Activated T-cell treated with anti-CD3 and anti-CD28 coated beads, Interleukin-2, amount 50 U/mL, for 72 hours (primary cell): ENCODE measurements at places on chromosomes 6 and 20. TPM values are rescaled to one million over a fixed set of nuclear protein-coding genes. Genes with fewer than 3 reads are reported as not detected.

Gene SLA2
- 44.9 TPM for total RNA-seq

Gene HDGFL1
- total RNA-seq, result not detected

Gene NRSN1
- total RNA-seq, result not detected

Gene SRC
- total RNA-seq, result 6.2 TPM

GRCh38 chr20:54335299-54335698, 127.4 kb downstream of the PFDN4 start:
- H3K4me3 ChIP-seq, result no peak overlapping the region
- no peak overlapping the region for H3K27ac ChIP-seq
- H3K27me3 ChIP-seq, result peaks cover 12% of the 10 kb centered on the region
- no peaks in the 10 kb centered on the region for H3K36me3 ChIP-seq

DNA sequence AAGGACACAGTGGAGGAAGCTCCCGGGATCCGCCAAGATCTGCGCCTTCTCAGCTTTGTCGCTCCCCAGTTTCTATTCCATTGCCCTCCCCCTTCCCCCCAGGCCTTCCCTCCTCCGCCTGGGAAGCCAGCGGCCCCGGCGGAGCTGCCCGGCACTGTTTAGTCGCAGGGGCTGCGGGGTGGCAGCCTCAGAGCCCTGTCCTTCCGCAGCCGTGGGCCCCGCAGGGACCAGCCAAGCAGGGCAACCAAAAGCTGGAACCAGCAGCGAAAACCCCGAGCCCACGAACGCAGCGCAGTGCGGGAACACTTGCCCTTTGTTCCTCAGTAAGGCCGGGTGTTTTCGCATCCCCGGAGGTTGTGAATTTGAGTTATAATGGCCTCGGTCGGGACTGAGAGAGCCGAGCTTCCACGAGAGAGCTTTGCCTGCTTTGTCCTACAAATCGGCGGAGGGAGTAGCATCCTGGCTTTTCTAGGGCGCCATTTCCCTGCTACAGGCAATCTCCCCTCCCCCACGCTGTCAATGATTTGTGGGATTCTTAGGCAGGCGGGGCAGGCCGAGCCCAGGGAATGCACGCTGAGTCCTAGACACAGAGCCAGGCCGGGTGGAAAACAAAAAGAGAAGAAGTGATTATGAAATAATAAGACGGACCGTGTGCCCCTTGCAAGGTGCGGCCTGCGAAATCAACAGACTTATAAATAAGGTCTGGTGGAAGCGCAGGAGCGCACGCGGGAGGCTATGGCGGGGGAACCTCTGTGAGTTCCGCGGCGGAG, 4.0 kb upstream of the TUBB2B start:
- H3K27me3 ChIP-seq, result peaks cover 93% of the 10 kb centered on the region
- no peak overlapping the region for H3K27ac ChIP-seq
- peak overlapping the region; percentile 60 for H3K4me3 ChIP-seq
- H3K36me3 ChIP-seq, result no peaks in the 10 kb centered on the region
- H3K4me1 ChIP-seq, result peaks cover 55% of the 10 kb centered on the region
- DNase-seq, result no peak

DNA sequence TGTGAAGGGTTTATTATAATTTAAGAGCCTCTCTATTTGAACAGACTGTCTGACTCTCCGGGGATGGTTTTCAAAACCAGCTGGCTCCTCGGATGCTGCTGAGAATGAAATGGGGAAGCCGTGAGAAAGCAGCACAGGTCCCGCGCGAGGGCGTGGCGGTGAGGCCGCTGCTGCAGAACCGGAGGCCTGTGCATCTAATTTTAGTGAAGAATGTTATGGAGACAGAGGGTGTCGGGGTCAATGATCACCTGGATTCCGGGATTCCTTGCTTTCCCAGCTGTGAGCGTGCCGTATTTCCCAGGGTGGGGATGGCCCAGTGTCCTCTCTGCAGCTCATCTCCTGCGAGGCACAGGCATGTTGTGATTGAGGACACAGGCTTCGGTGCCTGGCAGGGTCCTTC, 348.0 kb downstream of the CDH4 start:
- H3K36me3 ChIP-seq, result peaks cover 1% of the 10 kb centered on the region
- H3K4me3 ChIP-seq, result no peak overlapping the region
- no peak for DNase-seq
- no peaks in the 10 kb centered on the region for H3K27me3 ChIP-seq
- H3K27ac ChIP-seq, result no peak overlapping the region

DNA sequence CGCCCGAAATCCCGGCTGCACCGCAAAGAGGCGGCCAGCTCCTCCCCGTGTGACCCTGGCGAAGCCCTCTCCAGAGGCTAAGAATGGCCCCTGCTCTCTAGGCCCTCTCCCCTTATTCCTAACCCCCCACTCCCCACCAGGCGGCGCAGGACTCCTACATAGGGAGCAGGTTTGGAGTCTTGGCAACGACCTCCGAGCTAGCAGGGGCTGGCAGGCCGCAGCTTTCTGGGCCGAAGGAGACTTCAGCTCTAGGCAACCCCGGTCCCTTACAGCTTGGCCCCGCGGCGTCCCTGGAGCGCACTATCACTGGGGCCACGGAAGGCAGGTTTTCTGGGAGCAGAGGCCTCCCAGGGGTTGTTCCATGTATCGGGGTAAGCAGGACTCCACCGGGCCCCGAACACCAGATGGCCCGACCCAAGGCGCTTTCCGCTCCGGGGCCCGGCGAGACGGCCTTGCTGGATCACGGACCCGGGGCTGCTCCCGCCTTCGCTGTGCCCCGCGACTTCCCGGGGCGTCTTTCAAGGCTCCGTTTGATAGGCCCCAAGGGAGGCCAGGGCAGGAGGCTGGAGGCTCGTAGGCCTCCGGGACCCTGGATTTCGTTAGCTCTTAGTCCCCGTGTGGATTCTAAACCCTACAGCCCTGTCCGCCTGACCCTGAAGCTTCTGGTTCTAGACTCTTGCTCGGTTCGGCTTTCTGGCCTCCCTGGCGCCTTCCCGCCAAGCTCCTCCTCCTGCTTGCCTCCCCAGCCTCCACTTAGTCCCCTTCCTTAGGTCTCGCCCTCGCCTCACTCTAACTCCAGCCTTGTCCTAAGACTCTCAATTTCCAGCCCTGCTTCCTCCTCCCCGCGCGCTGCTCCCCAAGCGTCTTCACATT, 1.9 kb downstream of the SLC32A1 start:
- peaks cover 69% of the 10 kb centered on the region for H3K4me1 ChIP-seq
- peak overlapping the region; percentile 53 for H3K27ac ChIP-seq
- peak overlapping the region; percentile 74 for H3K4me3 ChIP-seq
- peak; percentile 67 for DNase-seq
- H3K27me3 ChIP-seq, result peaks cover 91% of the 10 kb centered on the region
- peaks cover 3% of the 10 kb centered on the region for H3K36me3 ChIP-seq

GRCh38 chr6:31479933-31480535, 17.9 kb upstream of the MICB start:
- no peak overlapping the region for H3K27ac ChIP-seq
- no peak overlapping the region for H3K4me3 ChIP-seq
- peaks cover 5% of the 10 kb centered on the region for H3K4me1 ChIP-seq
- no peak for DNase-seq
- no peaks in the 10 kb centered on the region for H3K27me3 ChIP-seq
- no peaks in the 10 kb centered on the region for H3K36me3 ChIP-seq

DNA sequence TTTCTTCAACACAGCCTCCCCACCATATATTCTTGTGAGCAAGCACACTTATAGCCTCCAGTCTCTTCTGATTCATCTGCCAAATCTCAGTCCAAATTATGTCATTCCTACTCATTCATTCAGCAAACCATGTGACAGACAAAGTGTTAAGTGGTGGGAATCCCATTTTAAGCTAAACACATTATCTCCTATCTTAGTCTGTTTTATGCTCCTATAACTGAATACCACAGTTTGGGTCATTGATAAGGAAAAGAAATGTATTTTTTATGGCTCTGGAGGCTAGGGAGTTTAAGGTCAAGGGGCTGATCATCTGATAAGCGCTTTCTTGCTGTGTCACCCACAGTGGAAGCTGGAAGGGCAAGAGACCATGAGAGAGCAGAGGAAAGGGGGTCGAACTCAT, 23.9 kb upstream of the SMIM13 start:
- H3K27ac ChIP-seq, result no peak overlapping the region
- no peaks in the 10 kb centered on the region for H3K36me3 ChIP-seq
- no peak for DNase-seq
- no peaks in the 10 kb centered on the region for H3K27me3 ChIP-seq
- no peaks in the 10 kb centered on the region for H3K4me1 ChIP-seq

DNA sequence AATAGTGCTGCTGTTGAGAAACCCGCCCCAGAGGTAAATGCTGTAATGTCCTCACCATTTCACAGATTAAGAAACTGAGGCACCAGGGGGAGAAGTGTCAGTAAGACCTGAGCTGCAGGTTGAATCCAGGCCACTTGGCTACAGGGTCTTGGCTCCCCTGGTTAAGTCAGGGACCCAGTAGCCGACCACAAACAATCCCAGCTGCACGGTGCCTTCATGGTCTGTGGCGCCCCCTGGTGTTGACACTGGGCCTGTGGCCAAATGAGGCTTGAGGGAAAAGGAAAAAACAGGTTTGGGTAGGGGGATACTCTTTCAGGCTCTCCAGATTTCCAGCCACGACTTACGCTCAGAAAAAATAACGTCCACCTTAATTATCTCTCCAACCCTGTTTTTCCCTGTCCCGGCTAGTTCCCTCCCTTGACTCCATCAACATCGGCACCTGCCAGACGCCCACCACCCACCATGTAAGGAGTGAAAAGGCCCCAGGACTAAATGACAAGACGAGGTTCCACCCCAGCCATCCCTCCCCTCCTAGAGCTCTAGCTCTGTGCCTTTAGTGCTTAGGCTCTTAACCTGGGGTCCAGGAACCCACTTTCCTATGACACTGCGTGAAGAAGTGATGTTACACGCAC, 47.7 kb upstream of the POLR1H start:
- no peak overlapping the region for H3K27ac ChIP-seq
- no peaks in the 10 kb centered on the region for H3K27me3 ChIP-seq
- peaks cover 1% of the 10 kb centered on the region for H3K36me3 ChIP-seq
- no peaks in the 10 kb centered on the region for H3K4me1 ChIP-seq

- peaks cover 84% of the 10 kb centered on the region for H3K27me3 ChIP-seq
- H3K4me3 ChIP-seq, result peak within 1 kb of the TSS; percentile 70
- H3K4me1 ChIP-seq, result peaks cover 33% of the 10 kb centered on the region
- no peak for DNase-seq
- H3K27ac ChIP-seq, result no peak within 1 kb of the TSS
- H3K36me3 ChIP-seq, result peaks cover 2% of the 10 kb centered on the region
These were observed at the start of gene TCF21 for GRCh38 chr6:133888929-133889556. TSS of gene TCF21 (plus strand) at chr6:133889113. CDS start at chr6:133889398, 285 bp downstream.

DNA sequence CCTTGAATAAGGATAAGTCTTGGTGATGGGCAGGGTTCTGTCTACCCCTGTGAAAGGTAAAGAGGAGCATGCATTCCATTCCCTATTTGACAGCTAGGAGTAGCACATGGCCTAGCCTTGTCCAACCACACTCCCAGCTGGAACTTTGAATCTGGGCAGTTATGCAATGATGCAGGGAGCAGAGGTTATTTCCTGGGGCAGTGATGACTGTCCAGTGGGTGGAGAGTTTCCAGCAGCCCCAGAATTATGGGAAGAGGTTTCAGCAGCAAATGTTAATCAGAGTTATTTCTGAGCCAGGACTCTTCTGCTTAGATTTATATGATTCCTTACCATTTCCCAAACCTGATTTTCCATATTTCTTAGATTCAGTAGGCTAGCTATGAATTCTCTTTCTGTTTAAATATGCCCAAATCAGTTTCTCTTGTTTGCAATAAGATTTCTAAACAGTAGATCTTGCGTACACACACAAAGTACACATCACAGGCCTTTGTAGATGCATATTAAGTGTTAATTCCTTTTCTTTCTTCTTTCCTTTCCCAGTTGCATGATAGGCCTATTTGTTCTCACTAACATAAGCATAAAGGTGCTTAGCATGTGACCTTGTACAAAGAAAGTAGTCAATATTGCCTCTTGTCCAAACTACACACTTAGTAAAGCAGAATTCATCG, 17.3 kb upstream of the TXLNB start:
- no peak overlapping the region for H3K4me3 ChIP-seq
- H3K27ac ChIP-seq, result no peak overlapping the region
- no peaks in the 10 kb centered on the region for H3K27me3 ChIP-seq
- no peak for DNase-seq
- peaks cover 19% of the 10 kb centered on the region for H3K4me1 ChIP-seq

GRCh38 chr6:117547688-117548621, 54.4 kb downstream of the GOPC start:
- H3K27me3 ChIP-seq, result peaks cover 17% of the 10 kb centered on the region
- peak overlapping the region; percentile 87 for H3K27ac ChIP-seq
- peak overlapping the region; percentile 84 for H3K4me3 ChIP-seq
- DNase-seq, result peak; percentile 60
- H3K4me1 ChIP-seq, result peaks cover 44% of the 10 kb centered on the region

DNA sequence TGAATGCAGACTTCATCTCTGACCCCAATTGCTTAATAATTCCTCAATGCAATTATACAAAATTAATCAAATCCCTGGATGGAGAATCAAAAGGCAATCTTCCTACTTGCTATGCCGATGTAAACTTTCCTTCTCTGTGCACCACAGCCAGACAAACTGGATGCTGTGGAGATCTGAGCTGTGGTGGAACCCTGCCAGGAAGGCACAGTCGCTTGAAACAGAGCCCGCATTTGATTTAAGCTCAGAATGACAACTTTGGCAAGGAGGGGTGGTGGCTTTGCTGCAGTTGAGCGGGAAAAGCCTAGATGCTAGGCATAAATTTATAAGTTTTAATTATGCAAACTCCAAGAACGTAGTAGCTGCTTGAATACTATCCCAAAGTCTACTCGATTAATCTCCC, 190.8 kb downstream of the MTFR2 start:
- H3K27ac ChIP-seq, result no peak overlapping the region
- H3K4me3 ChIP-seq, result no peak overlapping the region
- H3K4me1 ChIP-seq, result no peaks in the 10 kb centered on the region
- no peak for DNase-seq
- no peaks in the 10 kb centered on the region for H3K36me3 ChIP-seq

DNA sequence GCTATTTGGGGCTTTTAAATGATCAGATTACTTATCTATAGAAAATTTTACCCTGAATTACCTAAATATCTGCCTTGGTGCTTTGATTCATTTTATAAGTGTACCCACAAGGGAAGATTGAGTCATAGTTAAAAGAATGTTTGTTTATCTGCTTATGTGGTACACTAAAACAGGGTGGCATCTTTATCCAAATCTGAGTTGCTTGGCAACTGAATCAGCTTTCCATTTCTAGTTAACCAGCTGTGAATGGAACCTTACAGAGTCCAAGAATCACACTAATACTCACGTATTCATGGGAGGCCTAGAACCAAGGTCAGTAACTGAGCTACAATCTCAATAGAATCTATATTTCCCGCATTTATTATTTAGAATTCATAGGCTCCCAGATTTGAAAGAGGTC, 44.0 kb upstream of the CAP2 start:
- H3K27me3 ChIP-seq, result no peaks in the 10 kb centered on the region
- H3K36me3 ChIP-seq, result no peaks in the 10 kb centered on the region
- no peak overlapping the region for H3K4me3 ChIP-seq

- no peak overlapping the region for H3K27ac ChIP-seq
- DNase-seq, result no peak
- H3K36me3 ChIP-seq, result no peaks in the 10 kb centered on the region
- H3K4me3 ChIP-seq, result no peak overlapping the region
- H3K4me1 ChIP-seq, result no peaks in the 10 kb centered on the region
These were observed 5.2 kb downstream of the HAO1 start for GRCh38 chr20:7935027-7935551.
